Activated naive CD8-positive, alpha-beta T cell treated with anti-CD3 and anti-CD28 coated beads for 36 hours (primary cell): ENCODE measurements at places on chromosomes 6 and 20. TPM values are rescaled to one million over a fixed set of nuclear protein-coding genes. Genes with fewer than 3 reads are reported as not detected.

LY6G5B gene
- 21.4 TPM for total RNA-seq

SLC44A4 gene
- total RNA-seq: 0.30 TPM

RNF217 gene
- total RNA-seq: 0.30 TPM

MYH7B gene
- total RNA-seq: 0.33 TPM

ITPA gene
- 74.0 TPM for total RNA-seq

SDHAF4 gene
- total RNA-seq: 10.2 TPM

SRMS gene
- total RNA-seq: not detected

LBP gene
- total RNA-seq: not detected

TNXB gene
- 1.2 TPM for total RNA-seq

RGS19 gene
- total RNA-seq: 31.8 TPM

CRISP3 gene
- not detected for total RNA-seq

PPP1R16B gene
- 65.4 TPM for total RNA-seq

POU5F1 gene
- not detected for total RNA-seq

CAGE1 gene
- total RNA-seq: 0.10 TPM

ZNF217 gene
- total RNA-seq: 59.0 TPM

OR12D3 gene
- not detected for total RNA-seq

B3GALT4 gene
- total RNA-seq: 1.8 TPM

STX11 gene
- total RNA-seq: 39.0 TPM

AVP gene
- total RNA-seq: not detected

ANGPT4 gene
- total RNA-seq: not detected

HLA-G gene
- total RNA-seq: 0.93 TPM

SRC gene
- total RNA-seq: 1.9 TPM

LY6G6C gene
- total RNA-seq: not detected

RNF182 gene
- total RNA-seq: not detected

ABHD16B gene
- not detected for total RNA-seq

ZC3H12D gene
- total RNA-seq: 27.9 TPM

MYCT1 gene
- not detected for total RNA-seq

DHX35 gene
- 17.0 TPM for total RNA-seq

RBCK1 gene
- total RNA-seq: 113 TPM
